ENCODE measurements at places on chromosomes 3 and 15.

DNA sequence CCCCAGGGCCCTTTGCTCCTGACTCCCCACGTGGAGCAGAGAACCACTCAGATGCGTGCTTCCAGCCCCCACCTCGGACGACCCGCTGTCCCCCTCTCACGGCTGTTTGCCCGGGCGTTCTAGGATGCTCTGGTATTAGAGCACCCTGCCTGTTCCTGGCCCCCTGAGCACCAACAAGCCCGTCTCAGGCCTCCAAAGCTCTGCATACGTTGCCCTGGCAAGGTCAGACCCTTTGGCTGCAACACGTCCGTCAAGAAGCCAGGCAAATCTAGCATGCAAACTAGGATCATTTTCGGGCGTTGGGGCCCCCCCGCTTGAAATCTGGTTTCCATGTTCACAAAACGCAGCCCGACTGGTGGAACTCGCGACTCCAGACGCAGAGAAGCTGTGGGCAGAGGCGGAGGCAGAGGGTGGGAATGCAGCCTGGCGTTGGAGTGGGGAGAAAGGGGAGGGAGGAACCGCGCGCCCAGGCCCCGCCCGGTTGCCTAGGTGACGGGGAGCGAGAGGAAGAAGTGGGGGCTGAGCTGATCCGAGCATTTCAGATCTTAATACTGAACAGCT, 86.2 kb upstream of the PIAS1 start:
- peak; percentile 86 for DNase-seq

DNA sequence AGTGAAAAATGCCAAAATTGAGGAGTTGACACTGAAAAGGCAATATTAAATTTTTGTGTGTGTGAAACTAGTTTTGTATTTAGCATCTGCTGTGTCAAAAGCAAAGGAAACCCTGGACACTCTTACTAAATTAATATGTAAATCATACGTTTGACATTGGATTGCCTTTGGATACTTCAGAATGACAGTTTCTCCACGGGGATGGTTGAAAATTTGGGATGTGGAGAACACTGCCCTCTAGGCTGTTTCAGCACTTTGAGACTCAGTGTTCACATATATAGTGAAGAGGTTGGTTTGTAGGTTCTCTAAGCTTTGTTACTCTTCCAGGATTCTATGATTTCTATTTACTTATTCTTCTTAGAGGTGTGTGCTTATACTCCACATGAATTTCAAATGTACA, 3.0 kb downstream of the ROBO2 start:
- no peak for DNase-seq

DNA sequence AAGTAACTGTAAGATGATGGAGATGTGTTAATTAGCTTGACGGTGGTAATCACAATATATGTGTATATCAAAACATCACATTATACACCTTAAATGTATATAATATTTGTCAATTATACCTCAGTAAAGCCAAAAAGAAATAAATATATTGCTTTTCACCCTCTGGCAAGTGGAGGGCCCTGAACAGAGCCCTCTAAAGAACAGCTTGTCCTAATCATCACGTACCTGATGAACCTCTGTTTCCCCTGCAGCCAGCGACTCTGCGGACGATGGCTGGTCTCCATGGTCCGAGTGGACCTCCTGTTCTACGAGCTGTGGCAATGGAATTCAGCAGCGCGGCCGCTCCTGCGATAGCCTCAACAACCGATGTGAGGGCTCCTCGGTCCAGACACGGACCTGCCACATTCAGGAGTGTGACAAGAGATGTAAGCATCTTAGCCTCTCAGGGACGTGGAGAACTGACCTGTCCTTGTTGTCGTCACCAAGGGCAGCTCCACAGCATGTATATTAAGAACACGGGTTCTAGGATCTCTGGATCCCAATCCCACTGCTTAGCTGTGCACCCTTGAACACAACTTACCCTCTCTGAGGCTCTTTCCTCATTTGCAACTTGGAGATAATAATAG, 6.3 kb downstream of the THBS1 start:
- no peak for DNase-seq

- no peak for DNase-seq
Observed at GRCh38 chr15:32020156-32020555, 10.2 kb upstream of the CHRNA7 start.

DNA sequence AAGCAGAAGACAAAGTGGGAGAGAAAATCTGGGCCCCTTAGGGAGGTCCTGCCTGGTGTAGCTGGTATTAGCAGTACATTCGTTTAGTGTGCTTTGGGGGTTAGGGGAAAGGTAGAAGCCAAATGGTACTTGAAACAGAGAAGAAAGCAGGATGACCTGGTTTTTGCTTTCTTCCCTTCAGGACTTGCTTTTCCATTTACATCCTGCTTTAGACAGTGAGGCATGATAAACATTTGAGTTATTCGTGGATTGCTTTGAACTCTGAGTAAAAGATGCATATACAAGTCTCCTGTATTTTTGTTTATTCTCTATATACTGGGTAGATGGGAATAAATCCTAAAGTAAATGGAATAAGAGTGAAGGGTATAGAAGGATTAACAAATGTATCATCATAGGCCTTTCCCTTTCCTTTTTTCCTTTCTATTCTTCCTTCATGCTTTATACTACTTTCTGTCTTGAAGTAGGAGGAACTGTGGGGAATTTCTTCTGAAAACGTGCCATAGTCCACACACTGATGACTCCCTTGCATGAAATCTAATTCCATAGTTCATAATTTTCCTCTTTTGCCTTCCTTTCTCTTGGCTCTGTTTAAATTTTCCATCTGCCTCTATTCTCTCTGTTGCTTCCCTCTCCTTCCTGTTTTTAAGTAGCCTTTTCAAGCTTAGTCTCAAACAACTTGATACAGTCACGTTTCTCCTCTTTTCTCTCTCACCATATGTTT, 139.5 kb upstream of the RBMS3 start:
- no peak for DNase-seq

DNA sequence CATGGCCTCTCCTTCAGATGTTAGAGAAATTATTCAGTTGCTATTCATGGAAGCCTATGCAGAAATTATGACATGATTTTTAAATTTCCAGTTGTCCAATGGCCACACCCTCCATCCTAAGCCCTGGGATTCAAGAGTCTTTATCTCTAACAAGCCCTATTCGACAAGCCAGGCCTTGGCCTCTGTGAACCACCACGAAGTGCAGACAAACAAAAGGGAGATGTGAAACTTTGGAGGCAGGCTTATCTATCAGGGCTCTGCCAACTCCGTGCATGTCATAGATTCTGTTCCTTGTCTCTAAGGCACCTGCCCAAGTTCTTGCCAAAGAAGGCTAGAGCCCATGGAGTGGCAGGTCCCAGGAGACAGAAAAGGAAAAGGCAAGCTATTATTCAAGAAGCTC, 212.4 kb upstream of the ADAMTS9 start:
- no peak for DNase-seq

DNA sequence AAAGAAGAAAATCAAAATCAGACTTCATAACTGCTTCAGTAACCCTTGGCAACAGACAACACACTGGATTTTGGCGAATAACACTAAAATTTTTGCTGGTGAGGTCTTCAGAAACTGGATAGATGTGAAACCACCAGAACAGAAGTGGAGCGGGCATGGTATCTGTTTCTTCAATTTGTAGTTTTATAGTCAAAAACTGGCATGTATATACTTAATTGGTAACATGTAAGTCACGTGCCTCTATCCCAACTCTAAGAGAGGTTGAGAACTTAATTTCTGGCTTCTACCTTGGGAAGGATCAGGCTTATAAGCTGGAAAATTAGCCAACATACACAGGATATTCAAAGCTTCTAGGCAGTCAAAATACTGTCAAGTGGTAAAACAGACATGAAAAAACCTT, 172.6 kb upstream of the CHL1 start:
- no peak for DNase-seq

DNA sequence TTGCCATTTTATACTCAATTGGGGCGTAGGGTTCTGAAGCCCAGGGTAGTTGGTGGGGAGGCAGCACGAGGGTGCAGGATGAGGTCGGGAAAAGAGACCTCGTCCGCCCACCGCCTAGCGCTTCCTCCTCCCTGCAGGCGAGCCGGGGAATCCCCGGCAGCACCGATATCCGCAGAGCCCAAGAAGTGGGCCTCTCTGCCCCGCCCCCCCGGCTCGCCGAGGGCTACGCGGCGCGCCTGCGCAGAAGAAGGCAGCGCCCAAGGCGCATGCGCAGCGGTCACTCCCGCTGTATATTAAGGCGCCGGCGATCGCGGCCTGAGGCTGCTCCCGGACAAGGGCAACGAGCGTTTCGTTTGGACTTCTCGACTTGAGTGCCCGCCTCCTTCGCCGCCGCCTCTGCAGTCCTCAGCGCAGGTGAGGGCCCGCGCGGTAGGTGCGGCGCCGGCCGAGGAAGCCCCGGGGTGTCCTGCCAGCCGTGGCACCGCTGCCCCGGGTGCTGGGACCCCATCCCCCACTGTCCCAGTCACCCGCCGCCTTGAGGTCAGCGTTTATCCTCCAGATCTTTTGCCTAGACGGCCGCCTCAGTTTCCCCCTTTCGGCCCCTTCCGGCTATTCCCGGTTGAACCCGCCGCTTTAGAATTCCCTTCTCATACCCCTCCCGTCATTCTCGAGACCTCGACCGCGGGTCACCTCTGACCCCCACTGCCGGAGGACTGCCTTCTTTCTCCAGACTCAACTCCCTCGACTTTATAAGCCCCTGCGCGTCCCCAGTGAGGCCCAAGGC, at the start of gene ALAS1:
TSS of gene ALAS1 (plus strand) at position 319 of the 784 bp plus-strand sequence. CDS start 1,082 bp downstream, outside the sequence.
- peak; percentile 77 for DNase-seq

DNA sequence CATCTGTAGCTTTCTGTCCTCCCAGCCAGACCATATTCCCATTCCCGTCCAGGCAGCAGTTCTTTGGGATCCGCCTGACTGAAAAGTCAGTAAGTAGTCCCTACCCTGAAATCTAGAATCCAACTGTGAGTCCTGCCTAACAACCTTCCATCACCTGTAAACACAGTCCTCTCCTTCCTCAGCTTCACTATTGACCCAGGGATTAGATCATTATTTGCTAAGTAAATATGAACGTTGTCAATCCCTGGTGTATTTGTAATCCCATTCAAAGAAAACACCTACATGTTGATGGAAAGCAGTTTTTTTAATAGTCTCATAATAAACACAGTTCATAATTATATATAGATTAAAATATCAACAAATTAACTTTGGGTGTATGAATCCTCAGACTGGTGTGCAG, 732 bp downstream of the SAXO2 start:
- DNase-seq: no peak

GRCh38 chr3:88031642-88032077, 27.1 kb downstream of the CGGBP1 start:
- peak; percentile 11 for DNase-seq

- DNase-seq: no peak
Observed at GRCh38 chr3:37190667-37191066, 16.3 kb upstream of the LRRFIP2 start.

- DNase-seq: no peak
Observed at GRCh38 chr15:84862214-84862975, 22.1 kb upstream of the SLC28A1 start.

- no peak for DNase-seq
Observed at GRCh38 chr3:172159962-172160538, 120.7 kb downstream of the FNDC3B start.

- no peak for DNase-seq
Observed at GRCh38 chr3:134056464-134056891, 26.8 kb upstream of the SLCO2A1 start.

DNA sequence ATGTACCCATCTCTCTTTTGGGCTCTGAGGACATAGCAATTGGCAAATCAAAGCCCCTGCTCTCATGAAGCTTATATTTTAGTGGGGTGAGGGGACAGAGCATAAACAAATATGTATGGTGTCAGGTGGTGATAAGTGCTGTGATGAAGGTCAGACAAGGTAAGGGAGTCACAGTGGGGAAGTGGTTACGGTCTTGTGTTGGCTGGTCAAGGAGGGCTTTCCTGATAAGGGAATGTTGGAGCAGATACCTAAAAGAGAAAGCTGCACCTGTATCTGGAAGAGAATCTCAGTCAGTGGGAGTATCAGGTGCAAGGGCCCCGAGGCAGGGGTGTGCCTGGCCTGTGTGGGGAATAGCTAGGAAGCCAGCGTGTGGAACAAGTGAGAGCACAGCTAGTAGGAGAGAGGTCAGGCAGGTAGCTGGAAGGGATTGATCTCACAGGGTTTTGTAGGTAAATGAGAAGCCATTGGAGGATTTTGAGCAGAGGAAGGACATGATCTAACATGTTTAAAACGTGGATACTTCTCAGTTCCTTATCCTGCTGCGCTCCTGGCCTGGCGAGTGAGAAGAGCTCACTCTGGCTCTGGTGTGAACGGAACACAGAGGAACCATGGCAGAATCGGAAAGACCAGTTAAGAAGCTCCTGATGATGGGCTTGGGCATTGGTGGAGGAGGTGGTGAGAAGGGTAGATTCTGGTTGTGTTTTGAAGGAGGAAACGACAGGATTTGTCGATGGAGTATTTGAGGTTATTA, 35.5 kb downstream of the MRAS start:
- no peak for DNase-seq

DNA sequence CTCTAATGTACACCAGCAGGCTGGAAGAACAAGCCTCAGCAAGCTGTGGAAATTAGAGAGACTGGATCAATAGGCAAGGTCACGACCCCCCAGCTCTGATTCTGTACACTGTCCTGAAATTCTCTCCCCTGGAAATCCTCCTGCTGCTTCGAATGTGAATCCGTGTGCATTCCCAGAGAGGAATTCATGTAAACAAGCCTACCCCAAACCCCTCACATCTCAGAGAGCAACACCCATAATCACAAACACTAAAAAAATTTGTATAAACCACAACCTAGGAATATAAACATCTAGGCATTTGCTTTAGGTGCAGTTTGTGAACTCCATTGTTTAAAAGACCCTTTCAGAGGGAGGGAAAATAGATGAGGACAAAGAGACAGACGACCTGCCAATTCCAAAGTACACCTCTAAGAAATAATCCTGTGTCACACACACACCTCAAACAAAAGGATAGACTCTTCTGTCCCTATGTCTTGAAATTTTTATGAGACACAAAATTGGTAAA, 325.2 kb downstream of the WDR72 start:
- peak; percentile 37 for DNase-seq

- DNase-seq: no peak
Observed at GRCh38 chr3:159818399-159818798, 170.2 kb upstream of the IL12A start.

GRCh38 chr3:69250014-69250413, 127.6 kb upstream of the LMOD3 start:
- no peak for DNase-seq

GRCh38 chr15:54803987-54804386, 392.8 kb downstream of the RSL24D1 start:
- DNase-seq: no peak

DNA sequence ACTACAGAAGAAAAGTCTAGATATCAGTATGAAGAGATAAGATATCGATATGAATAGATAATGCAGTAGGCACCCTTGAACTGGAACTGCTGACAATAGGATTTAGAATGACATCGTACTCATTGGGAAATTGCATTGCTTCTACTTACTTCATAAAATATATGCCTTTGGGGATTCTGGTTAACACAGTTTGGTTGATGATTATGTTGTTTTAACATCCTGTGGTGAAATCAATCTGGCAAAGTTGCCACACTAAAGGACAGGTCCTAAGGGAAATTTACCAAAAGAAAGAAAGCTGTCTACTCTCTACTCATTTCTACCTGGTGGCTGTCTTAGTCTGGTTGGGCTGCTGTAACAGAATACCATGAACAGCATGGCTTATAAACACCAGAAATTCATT, 417.4 kb upstream of the DPH6 start:
- no peak for DNase-seq

GRCh38 chr3:68378631-68379030, 553.7 kb downstream of the TAFA4 start:
- DNase-seq: no peak

Measured in NCI-H2227 treated with DMSO at 0.1 percent for 48 hours (cell line).